ENCODE measurements at places on chromosomes 4 and X.

- no peak for DNase-seq
Observed at GRCh38 chrX:136473663-136474062, 14.1 kb upstream of the BRS3 start.

DNA sequence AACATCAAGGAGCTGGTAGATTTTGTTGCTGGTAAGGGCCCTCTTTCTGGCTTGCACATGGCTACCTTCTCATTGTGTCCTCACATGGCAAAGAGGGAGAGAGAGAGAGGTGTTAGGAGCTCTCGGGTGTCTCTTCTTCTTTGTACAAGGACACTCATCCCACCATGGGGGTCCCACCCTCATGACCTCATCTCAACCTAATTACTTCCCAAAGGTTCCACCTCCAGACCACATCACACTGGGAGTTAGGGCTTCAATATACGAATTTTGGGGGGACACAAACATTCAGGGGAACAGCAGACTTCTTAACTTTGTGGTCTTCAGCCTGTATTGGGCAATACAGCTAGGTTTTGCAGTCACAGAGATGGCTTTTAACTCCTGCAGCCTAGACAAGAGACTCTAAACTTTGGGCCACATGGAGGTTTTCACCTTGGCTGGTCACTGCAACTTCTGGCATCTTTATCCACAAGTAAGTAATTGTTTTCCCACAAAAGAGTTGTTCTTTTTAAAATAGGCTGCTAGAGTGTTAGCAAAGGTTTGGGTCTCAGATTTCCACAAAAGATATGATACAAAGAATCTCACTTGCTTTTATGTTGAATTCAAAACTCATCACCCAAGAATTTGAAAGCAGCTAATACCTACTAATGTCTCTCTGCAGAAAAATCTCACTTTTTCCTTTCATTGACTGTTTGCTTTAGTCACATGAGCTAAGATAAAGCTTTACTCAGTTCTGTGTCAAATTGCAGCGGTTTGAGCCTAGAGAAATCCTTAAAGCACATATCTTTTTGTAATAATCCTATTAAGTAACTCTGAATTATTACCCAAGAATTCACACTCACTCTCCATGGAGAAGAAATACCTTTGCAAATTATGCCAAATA is 39.6 kb upstream of the BBS12 start:
- no peak for DNase-seq

GRCh38 chrX:139739138-139739537 is 31.2 kb upstream of the MCF2 start:
- DNase-seq: no peak

DNA sequence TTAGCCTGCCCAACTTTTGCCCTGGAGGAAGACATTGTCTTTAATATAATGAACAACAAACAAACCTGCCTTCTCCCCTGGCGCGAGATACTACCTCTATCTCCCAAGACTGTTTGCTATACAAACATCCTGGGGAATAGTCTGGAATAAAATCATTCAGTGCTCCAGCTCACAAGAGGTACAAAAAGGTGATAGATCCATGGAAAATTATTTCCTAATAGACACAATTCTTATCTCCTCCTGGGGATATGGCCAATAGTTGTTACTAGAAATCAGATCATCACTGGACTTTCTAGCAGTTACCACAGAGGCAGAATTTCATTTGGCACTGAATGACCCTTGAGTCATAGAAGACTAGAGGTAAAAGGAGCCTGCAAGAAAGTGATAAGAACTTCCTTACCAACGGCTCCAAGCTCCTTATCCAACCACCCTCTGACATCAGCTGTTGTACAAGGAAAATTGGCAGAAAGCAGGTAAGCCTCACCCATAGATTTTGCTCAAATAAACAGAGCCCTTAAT is 38.1 kb downstream of the MID1 start:
- no peak for DNase-seq

DNA sequence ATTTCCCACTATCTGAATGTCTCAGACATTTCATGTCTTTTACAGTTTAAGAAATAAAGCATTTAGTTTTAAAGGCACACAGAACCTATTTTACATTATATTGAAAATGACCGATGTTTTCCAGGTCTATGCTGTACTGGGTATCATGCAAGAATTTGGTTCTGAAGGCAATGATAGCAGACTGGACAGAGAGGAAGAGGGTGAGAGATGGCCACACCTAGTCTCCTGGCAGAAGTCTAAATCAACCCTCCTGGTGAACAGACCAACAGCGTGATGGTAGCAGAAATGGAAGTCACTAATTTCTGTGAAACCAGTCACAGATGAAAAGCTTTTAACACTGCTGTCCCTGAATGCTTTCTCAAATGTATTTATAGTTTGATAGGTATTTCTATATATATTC is 41.9 kb downstream of the MID1 start:
- DNase-seq: no peak

GRCh38 chrX:11117745-11118144 is 6.6 kb downstream of the HCCS start:
- DNase-seq: no peak

DNA sequence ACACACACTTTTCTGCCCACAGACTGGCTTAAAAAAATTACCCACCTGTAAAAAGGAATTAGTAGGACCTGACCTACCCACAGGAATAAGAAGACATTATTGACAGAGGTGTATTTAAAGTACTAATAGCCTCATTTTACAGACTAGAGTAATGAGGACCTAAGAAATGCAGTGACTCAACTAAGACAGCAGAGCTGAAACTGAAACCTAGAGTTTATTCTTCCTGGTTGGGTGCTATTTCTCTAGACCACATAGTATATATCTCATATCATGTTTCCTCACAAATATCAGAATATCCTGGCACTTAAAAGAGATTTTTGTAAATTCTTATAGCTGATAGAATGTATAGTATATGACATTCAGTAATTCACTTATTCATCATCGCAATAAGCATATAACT is 435.0 kb downstream of the MAGEE1 start:
- DNase-seq: no peak

DNA sequence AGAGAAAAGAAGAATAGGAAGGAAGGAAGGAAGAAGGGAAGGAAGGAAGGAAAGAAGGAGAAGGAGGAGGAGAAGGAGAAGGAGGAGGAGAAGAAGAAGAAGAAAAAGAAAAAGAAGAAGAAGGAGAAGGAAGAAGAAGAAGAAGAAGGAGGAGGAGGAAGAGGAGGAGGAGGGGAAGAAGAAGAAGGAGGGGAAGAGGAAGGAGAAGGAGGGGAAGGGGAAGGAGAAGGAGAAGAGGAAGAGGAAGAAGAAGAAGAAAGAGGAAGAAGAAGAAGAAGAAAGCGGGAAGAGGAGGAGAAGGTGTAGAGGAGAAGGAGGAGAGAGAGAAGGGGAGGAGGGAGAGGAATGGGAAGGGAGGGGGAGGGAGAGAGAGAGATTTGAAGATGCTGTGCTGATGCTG is 22.6 kb downstream of the CCKAR start:
- no peak for DNase-seq

DNA sequence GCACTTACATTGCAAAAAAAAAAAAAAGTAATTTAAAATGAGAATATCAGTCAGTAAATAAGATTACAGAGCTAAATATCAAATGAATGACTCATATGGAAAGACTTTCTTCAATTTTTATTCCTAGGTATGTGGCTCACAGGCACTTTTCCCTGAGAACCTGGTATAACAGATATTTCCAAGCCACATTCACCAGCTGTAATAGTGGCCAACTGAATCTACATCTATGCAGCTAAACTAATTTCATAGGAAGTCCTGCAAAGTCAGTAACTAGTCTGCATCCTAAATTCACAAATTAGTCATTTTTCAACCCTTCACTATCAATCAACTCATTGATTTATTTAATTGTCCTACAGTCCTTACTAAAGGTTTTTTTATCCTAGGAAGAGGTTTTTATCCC is 5.6 kb downstream of the PDE5A start:
- DNase-seq: no peak

- no peak for DNase-seq
Observed at GRCh38 chrX:133859336-133859735, 126.1 kb downstream of the GPC3 start.

DNA sequence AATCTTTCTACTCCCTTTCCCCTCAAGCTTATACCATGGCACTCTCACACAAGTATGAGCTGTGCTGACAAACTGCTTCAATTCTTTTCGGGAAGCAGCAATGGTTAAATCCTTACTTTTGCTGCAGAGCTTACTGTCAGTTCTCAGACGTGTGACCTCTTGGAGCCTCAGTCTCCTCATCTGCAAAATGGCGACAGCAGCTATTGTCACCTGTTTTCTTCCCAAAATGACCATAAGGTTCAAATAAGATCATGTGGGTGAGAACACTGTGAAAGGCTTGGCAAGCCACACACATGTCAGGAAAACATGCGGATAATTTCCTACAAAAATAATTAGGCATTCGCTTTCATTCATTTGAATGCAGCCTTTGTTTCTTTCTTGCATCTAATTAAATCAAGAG is 36.8 kb upstream of the IRF2 start:
- DNase-seq: no peak

- DNase-seq: no peak
Observed at GRCh38 chr4:117068120-117068519, 17.3 kb downstream of the TRAM1L1 start.

DNA sequence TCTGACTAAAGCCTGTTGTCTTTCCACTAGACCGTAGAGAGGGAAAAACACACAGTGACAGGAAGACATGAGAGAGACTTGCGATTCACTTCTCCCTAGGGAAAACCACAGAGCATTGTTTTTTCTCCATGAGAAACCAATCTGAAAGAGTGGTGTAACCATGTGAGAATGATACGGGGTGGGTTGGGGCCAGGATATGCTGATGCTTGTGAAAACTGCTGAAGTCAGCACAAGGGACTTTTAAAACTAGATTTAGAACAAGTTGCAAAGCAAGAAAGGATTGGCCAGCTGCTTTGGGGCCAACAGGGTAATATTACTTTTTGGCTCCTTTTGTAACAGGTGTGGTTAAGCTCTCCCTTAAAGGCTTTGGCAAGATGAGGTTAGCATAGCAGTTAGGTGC is 66.1 kb downstream of the NHSL2 start:
- DNase-seq: no peak

GRCh38 chr4:129515356-129515755 is 419.4 kb downstream of the C4orf33 start:
- no peak for DNase-seq

DNA sequence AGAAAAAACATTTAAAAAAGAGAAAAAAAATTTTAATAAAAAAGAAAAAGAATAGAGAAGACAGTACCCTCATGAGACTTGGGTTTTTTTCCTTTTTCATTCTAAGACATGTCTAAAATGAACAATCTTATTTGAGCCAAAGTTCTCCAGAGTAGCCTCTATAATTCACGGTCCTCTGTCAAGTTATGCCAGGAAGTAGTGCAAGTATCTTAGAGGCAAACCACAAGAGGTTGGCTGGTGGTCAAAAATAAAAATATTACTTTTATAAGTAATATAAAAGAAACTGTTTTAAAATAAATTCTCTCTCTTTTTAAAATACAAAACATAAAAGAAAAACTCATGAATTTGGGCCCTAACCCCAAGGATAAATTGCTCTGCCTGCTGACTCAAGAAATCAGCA is 26.5 kb downstream of the HNRNPDL start:
- DNase-seq: no peak
